Stimulated activated naive CD8-positive, alpha-beta T cell treated with anti-CD3 and anti-CD28 coated beads, Interleukin-15, amount 100 ng/mL, for 72 hours (primary cell): ENCODE measurements at places on chromosomes 2 and 18.

DNA sequence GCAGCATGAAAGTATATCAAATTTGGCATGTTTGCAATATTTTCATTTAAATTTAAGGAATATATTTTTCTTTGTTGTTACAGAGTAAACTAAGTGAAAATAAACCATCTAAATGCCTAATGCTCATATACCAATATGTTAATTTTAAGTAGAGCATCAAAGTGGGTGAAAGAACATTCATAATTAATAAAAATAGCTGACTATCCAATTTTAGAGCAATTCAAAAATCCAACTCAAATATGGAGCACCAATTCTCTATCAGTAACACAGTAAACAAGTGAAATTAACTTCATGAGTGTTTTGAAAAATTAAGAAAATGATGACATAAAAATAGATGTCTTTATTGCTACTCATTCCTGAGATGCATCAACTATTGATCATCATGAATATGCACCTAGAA lies 893.0 kb downstream of the DSC3 start:
- no peak for DNase-seq

DNA sequence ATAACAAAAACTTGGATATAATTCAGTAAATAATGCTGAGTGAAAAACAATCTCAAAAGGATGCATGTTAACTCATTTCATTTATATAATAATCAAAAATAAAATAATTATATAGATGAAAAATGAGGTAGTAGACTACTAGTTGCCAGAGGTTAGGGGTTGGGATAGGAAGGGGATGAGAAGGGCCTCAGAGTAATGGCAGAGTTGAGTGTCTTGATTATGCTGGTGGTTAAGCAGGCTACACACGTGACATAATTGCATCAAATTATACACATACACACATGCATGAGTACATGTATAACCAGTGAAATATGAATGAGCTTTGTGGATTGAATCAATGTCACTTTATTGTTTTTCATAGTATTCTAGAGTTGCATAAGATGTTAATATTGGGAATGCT lies 201.0 kb downstream of the RIT2 start:
- no peak for DNase-seq

- no peak for DNase-seq
These were observed 411.2 kb upstream of the PIK3C3 start for GRCh38 chr18:41543815-41544214.

DNA sequence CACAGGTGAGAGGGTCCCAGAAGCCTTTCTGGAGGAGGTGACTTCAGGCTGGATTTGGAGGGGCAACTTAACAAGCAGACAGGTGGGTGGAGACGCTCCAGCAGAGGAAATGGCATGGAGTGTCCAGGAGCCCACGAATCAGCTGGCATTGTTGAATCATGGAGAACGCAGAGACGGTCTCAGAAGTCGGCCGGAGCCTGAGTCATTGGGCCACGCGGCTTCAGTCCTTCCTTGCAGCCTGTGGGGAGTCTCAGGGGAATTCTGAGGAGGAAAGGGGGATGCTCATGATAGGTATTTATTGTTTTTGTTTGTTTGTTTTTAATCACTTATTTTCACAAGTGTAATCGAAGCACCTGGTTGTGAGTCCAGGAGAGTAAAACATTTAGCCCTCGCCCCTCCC lies 184.6 kb upstream of the HDAC4 start:
- no peak for DNase-seq

GRCh38 chr2:233265899-233266431 lies 14.5 kb downstream of the ATG16L1 start:
- DNase-seq: no peak

- DNase-seq: no peak
These were observed 1096.1 kb upstream of the NRXN1 start for GRCh38 chr2:52128081-52128480.

DNA sequence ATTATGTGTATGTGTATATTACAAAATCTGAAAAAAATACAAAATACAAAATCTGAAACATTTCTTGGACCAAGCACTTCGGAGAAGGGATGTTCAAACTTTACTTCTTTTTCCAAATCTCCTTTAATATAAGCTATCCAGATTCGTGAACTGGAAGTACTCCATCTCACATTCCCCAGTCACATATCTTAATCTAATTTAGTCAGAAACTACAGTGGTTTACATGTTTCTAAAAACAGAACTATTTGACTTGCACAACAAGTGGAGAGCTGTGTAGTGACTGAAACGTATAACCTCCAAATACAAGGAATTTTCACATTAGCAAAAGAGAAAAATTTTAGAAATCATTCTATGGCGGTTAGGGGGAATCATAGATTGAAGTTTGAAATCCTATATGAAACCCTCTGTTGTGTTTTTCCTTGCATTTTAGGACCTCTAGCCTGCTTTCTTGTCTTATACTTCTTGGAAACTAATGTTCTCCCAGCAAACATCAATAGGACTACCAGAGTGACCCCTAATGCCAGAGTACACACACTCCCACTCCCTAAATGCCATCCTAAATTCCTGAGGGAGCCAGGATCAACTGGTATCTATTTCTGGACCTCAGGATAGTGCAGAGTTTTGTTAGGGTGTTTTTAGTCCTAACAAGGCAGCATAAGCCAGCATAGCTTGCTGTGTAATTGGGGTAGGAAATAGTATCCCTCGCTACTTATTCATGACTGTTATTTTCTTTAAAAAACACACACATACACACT lies 30.2 kb upstream of the ROCK1 start:
- no peak for DNase-seq

GRCh38 chr2:5164776-5165525 lies 527.2 kb upstream of the SOX11 start:
- DNase-seq: no peak

GRCh38 chr2:126953483-126953882 lies 54.8 kb downstream of the TEX51 start:
- no peak for DNase-seq

- DNase-seq: no peak
These were observed 94.1 kb downstream of the PRPF40A start for GRCh38 chr2:152623076-152623740.

- no peak for DNase-seq
These were observed 15.8 kb downstream of the TMEM200C start for GRCh38 chr18:5879479-5879882.

DNA sequence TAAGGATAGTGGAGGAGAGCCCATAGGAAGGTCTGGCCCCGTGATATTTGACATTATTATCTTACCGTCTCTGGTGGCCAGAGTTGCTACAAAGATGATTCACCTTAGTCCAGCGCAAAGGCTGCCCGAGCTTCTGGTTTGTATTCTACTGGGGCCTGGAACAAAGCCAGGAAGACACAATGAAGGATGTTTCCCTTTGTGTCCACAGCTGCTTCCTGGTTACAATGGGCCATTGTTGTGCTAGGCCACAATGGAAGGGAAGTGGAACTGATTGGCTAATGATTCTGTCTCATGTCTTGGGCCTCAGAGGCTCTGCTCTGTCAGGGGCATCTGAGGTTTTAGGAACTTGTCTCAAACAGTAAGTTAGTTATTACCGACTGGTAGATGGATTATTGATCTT lies 132.2 kb downstream of the TDRD15 start:
- no peak for DNase-seq

GRCh38 chr18:48336332-48336731 lies 72.9 kb downstream of the ZBTB7C start:
- DNase-seq: no peak

DNA sequence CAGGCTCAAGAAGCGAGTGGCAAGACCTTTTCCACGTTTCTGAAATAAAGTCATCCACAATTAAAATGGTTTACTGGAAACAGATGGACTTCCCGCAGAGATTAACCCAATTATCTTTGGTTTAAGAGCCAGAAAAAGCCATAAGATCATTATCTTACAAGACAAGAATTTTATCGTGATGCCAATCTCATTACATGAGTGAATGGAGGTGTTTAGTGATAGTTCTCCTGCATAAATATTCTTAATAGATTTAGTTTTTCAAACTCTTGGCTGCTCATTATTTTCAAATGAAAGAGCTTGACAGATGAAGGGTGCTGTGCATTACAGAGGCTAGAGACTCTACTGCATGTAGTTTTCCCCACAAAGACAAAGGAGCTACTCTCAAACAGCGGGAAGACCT lies 1028.4 kb upstream of the PIK3C3 start:
- DNase-seq: no peak

GRCh38 chr2:203688798-203689197 lies 17.6 kb upstream of the CD28 start:
- DNase-seq: no peak
